ENCODE measurements at places on chromosomes 1 and 21.

DNA sequence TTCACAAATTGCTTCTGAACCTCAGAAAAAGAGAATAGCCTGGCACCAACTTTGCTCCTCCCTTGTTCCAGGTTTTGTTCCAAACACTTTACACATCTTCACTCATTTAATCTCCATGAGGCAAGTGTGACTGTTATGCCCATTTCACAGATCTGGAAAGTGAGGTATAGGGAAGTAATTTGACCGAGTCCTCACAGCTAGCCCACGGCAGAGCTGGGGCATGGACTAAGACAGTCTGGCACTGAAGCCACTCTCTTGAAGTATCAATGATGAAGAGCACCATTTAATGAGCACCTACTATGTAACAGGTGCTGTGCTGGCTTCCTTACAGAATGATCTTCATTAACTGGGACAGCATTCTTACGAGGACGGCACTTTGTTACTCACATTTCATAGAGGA, 19.0 kb downstream of the C1QB start:
- DNase-seq, result no peak

DNA sequence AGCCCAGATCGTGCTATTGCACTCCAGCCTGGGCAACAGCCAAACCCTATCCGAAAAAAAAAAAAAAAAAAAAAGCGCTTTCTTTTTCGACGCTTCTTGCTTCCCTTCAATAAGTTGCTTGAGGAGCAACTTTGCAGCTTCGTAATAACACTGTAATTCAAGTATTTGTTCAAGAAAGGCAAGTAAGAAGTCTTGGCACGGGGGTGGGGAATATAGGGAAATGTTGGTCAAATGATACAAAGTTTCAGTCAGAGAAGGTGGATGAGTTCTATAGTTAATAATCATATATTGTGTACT, 871 bp upstream of the PSMA5 start:
- no peak for DNase-seq

GRCh38 chr1:119321666-119322419, 46.7 kb upstream of the HAO2 start:
- no peak for DNase-seq

GRCh38 chr1:20224546-20224945, 38.2 kb upstream of the PLA2G2C start:
- DNase-seq, result no peak

DNA sequence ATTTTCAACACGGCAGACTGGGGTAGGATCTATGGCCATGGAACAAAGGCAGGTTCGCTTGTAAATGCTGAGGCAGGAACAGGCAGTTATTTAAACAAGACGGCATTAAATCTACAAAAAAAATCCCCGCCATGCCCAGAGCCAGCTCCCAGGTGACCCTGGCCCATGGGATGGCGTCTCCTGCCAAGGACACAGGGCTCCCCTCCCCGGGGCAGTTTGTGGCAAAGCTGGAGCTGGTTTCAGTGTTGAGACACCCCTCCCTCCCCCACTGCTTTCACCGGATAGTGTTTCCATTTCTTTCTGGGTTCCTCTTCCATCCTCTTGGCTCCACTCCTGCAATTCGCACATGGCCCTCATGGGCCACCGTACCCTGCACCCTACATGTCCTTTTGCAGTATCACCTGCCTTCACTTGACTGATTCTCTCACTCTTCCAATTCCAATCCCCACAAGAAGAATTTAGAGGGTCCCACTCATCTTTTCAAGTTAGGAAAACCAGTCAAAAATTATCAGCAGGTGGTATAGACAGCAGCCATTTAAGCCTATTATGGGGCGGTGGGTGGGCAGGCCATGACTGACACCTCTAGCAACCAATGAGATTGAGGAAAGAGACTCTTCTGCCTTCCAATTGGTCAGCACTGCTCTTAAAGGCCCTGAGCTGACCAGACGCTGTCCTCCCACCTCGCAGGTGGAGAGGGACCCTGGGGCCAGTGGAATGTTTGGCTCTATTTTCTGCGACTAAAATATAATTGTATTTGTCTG, 52.0 kb downstream of the OLIG1 start:
- no peak for DNase-seq

DNA sequence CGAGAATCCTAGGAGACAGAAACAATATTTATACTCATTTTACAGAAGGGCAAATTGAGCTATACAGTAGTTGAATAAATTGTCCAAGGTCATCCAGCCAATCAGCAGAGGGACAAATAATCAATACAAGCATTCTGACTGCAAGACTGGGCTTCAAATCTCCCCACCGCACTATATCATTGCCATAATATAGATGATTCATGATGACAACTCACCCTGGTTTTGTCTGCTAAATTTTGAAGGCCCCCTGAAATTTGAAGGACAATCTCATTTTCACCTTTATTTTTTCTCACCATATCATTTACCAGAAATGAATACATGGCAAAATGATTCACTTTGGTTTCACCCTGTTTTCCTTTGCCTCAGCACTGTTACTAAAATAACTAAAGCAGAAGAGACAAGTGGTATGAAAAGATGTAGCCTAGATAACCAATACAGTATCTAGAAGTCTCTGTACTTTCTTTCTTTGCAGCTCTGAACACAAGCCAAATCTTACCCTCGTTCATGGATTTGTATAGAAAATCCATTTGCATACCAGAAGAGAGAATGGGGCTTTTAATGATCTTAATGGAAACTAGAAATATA, 292.5 kb downstream of the TTLL7 start:
- DNase-seq, result no peak

DNA sequence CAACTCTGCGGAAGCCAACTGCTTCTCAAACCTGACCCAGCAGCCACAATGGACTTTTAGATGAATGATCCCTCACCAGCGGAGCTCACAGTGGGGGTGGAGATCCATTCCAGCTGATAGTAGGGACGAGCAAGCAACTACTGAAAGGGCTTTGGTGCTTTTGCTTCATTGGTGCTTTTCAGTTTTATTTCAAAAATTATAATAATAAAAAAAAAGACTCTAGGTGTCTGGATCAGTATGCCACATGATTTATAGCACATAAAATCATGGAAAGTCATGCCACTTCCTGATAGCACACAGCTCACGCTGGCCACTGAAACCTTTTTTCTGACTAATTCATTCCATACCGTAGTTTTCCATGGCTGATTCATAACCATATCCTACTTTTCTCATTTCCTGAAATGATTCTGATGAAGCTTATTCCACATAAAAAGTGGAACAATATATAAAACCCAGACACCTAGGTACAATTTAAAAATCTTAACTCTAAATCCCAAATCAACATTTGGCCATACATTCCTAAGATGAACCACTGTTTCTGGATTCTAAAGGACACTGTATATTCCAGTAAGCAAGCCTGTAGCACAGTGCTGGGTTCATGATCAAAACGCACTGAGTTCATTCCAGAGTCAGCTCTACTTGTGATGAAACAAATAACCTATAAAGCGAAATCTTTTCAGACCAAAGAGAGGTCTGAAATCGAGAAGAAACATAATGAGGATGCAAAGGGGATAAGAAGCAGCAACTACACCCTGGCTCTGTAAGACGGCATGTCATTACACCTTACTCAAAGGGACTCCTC, 41.3 kb upstream of the KCNE1 start:
- no peak for DNase-seq

- DNase-seq, result no peak
These were observed 139.2 kb upstream of the GPR52 start for GRCh38 chr1:174308604-174309003.

DNA sequence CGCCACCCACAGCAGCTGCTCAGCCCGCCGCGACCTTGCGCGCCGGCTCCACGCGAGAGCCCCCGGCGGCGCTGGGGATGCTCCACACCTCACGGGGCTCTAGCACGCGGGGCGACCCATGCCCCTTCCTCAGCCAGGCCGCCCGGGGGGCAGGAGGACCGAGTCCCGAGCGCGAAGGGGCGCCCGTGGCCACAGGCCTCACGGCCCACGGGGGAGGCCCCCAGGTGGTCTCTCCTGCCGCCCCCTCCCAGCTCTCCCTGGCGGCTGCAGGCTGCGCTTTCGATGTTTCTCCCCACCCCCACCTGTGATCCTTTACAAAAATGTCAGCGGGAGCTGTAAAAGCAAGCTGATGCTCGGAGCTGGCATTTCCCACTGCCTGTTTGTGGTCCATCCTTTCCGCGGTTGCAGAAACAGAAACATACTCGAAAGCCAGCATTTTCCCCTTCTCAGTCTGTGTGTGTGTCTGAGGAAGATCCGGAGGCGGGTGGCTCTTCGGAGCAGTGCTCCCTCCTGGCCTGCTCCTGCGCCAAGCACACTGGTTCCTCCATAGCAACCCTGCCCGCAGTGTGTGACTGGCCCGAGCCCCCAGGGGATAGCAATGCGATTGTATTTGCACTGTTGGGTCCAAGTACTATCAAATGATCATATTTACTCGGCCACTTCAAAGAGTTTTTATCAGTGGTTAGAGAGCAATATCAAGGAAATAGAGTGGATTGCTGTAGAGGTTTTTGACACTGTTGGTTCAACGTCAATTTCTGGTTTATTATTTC, 2.1 kb downstream of the KIF26B start:
- no peak for DNase-seq

DNA sequence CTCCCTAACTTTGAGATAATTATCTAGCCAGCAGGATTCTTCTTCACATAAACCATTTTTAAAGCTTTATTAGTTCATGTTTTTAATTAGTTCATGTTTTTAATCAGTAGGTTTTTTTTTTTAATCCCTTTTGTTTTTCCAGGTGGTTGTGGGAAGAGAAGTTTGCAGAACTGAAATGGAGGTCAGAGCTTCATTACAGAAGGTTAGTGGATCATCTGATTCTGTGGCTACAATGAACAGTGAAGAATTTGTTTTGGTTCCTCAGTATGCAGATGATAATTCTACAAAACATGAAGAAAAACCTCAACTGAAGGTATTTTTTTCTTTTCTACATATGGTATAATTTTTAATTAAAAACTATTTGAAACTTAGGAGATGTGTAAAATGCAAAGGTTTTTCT, 59.7 kb downstream of the RABGAP1L start:
- DNase-seq, result no peak

GRCh38 chr1:31572323-31573104, 3.8 kb upstream of the TINAGL1 start:
- no peak for DNase-seq

DNA sequence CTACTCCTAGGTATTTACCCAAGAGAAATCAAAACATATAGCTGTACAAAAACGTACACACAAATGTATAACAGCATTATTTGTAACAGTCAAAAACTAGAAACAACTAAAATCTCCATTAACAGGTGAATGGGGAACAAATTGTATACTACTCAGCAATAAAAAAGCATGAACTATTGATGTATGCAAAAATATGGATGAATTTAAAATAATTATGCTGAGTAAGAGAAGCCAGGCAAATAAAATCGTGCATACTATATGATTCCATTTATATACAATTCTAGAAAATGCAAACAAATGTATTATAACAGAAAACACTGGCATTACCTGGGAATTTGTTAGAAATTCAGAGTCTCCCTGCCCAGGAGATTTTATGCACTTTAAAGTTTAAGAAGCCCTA, 150.1 kb downstream of the GDAP2 start:
- DNase-seq, result no peak

DNA sequence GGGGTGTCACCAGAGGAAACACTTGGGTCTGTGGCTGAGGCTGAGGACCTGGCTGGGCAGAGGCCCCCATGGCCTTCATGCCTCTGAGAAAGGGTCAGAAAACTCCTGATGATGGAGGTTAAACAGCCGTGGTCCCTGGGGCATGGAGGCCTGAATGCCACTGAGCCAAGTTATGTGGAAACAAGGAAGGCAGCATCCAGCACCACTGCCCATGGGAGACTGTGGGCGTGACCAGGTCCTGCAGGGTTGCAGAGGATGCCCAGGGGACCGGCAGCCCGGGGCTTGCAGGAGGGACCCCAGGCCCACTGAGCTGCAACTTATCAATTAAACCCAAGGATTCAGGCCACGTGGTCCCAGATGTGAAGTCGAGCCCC, 18.9 kb upstream of the COL6A2 start:
- DNase-seq, result no peak

DNA sequence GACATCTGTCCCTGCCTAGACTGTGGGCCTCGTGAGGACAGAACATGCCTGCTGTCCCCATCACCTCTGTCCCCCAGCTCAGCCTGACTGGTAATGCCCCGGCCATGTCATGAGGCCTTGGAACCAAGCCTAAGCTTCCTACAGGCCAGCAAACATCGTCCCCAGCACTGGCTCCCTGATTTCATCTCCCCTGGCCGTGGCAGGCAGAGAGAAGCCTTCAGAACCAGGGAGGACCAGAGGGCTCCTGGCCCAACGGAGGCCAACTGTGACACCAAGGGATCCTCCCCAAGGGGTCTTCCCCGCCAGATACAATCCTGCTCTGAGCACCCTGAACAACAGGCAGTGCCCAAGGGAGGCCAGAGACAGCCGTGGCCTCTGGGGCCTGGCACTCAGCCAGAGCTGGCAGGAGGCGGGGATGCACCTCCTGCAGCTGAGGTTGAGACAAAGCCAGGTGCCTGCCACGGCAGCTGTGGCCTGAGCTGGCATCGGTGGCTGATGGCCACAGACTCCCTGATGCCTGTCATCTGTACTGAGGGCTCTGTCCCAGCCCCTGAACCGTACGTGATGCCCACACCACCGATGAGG, 9.9 kb upstream of the NPHP4 start:
- DNase-seq, result no peak

Measured in activated naive CD4-positive, alpha-beta T cell (primary cell).